NCI-H748 treated with DMSO at 0.1 percent for 48 hours (cell line): ENCODE measurements at places on chromosomes 1 and 21.
A peak's percentile ranks its signal among the peaks of the same experiment; 100 is the strongest.

- DNase-seq, result no peak
Measured at GRCh38 chr1:244915736-244916135, 51.4 kb upstream of the HNRNPU start.

- DNase-seq, result no peak
Measured at GRCh38 chr1:50420689-50421365, 2.4 kb downstream of the DMRTA2 start.

DNA sequence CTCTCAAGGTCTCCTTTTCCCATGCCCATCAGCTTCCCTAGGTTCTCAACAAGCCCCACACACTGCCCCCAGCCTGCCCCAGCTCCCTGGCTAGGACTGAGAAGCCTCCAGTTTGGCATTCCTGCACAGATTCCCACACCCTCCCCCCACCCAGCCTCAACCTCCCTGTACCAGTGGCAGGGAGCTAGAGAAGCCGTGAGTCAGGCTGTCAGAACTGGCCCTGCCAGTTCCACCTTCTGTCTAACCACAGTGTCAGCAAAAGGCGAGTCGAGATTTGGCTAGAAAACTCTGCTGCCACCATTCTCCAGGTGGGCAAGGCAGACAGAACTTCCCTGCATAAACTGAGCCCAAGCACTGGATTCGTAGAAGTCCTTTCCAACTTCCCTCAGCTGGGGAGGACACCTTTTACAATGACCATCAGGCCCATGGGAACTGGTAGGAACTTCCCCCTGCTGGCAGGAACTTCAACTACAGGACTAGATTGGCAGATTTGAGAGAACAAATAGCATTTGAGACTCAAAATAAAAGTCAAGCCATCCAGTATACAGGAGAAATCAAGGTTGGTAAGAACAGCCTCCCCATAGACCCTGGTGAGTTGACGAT lies 31.0 kb downstream of the TNNT2 start:
- peak; percentile 5 for DNase-seq

GRCh38 chr1:94440088-94440487 lies 21.9 kb downstream of the ABCD3 start:
- DNase-seq, result no peak

- DNase-seq, result no peak
Measured at GRCh38 chr1:155037043-155037442, 3.4 kb downstream of the DCST1 start.

DNA sequence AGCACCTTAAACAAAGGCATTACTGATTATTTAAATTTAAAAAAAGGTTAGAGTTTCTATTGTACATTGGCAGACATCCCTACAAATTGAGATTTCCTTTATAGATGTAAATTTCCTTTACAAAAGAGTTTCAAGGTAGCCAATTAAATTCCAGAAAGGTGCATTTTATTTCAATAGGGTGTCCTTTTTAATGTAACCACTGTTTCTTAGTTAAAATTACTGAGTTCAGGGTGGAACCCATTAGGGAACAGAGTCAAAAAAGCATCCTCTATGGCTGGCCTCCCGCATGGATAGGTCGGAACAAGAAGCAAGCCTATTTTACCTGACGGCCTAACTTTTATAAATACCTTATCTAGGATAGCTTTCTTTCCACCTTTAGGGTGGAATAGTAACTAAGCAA lies 24.4 kb downstream of the TCP10L start:
- no peak for DNase-seq

- DNase-seq, result no peak
Measured at GRCh38 chr1:181583598-181583997, 100.3 kb downstream of the CACNA1E start.

GRCh38 chr21:26844258-26845065 lies 747 bp downstream of the ADAMTS1 start:
- DNase-seq, result no peak

- no peak for DNase-seq
Measured at GRCh38 chr1:181538836-181539235, 55.5 kb downstream of the CACNA1E start.

DNA sequence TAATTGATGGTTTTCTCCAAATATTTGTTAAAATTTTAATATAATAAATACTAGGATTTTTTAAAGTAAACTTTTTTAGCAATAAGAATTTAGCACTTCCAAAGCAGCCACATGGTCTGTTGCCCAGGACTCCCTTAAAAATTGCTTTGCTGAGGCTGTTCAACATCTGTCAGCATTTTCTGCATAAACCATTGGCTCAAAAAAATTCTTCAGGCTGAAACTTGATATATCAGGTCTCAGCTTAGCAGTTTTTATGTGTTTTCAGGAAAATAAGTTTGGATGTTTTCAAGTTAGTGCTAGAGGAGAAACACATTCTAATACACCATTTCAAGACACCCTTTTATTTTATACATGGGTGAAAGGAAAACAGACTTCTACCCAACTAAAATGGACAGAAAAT lies 69.1 kb upstream of the C1orf105 start:
- no peak for DNase-seq

- DNase-seq, result no peak
Measured at GRCh38 chr1:110034040-110034450, 379 bp upstream of the STRIP1 start.

DNA sequence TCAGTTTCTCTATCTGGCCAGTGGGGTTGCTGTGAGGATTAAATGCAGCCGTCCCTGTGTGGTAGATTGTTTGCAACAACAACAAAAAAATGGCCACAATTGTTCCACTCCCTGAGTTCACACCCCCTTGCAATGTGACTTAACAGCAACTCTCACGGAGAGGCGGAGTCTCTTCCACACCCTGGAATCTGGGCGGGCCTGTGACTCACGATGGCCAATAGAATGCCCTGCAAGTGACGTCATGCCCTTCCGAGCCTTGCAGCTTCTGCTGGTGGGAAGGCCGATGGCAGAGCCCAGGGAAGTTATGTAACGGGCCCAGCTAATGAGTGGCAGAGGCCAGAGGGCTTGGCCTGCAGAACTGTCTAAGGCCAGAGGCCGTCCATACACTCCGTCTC lies 87.9 kb downstream of the RIPK4 start:
- DNase-seq, result peak; percentile 30

DNA sequence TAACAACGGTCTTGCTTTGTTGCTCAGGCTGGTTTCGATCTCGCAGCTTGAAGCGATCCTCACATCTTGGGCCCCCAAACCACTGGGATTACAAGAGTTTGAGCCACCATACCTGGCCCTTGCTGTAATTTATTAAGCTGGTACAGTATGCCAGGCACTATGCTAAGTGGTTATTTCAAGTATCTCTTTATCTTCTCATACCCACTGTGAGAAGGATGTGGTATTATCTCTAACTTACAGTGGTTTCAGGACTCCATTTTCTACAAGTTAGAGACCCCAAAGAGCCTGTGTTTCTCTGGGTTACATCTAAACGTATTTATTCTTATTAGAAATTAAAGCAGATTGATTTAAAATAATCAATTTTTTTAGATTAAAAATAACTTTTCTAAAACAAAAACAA lies 8.1 kb upstream of the ST3GAL3 start:
- no peak for DNase-seq

- peak; percentile 100 for DNase-seq
Measured at GRCh38 chr1:42420911-42421585, 34.8 kb downstream of the ZMYND12 start.

DNA sequence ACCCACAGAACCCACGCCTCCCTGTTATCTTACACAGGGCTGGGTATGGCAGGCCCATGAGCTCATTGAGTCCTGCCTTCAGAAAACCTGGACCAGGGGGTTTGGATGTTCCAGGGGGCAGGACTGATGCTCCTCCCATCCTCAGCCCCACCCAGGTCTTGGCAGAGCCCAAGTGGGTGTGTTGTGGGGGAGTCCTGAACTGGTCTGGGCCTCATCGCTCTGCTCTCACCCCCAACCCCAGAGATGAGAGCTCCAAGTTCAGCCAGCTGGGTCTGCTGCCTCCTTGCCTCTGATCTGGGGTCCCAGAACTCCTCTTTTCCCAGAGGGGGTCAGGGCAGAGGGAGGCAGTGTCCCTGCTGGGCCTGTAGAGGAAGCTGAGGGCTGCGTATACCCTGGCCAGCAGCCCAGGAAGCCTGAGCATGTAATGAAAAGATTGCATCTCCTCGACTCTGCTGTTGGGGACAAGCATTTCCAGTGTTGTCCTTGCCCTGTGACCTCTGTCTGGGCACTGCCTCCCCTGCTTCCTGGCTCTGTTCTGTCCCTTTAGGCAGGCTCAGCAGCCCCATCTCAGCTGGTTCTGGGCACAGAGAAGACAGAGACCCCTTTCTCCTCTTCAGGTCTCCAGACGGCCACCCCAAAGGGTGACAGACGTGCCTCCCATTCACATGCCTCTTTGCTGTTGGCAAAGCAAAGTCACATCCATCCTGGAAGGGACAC lies 54.7 kb upstream of the EPS8L3 start:
- no peak for DNase-seq

DNA sequence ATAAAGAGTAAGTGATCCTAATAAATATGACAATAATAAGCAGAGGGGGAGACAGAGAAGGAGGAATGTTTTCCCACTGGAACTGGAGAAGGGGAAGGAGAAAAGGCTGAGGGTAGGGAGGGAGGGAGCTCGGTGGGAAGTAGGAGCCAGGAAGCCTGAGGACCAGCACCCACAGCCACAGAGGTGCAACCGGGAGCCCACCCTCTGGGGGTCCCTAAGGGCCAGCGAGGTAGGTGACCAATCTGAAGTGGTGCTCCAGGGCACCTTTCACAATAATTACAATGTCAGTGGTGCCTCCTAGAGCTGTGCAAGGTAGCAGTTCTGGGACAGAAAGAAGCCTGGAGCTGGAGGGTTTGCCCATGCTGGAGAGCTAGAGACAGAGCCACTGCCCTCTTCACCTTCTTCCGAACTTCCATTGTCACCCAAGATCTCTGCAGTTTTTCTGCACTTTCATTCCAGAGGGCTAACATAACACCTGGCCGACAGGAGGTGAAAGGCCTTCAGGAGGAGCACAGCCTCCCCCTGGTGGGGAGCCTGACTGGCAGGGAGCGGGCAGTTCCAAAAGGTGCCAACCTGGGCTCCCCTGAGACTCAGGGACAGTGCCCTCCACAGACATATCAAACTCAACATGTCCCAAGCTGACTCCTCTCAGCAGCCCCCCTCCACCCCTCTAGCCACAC lies 4.1 kb upstream of the AHCYL1 start:
- no peak for DNase-seq

DNA sequence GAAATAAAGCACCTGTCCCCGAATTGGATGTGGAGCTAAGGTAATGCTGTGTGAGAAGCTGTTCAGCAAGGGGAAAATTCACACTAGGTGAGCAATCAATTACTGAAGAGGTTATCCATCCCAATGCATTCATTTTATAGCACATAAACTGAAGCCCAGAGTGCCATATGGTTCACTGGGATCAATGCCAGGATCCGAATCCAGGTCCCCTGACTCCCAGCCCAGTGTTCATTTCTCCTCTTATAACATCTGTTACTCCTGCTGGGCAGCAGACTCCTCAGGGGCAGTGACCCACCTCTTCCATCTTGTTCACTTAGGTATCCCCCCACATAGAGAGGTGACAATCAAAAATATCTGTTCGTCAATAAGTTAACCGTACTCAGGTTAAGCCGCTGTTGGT lies 13.2 kb upstream of the SEC16B start:
- DNase-seq, result no peak

- DNase-seq, result no peak
Measured at GRCh38 chr21:43361127-43361492, 65.8 kb downstream of the SIK1 start.

DNA sequence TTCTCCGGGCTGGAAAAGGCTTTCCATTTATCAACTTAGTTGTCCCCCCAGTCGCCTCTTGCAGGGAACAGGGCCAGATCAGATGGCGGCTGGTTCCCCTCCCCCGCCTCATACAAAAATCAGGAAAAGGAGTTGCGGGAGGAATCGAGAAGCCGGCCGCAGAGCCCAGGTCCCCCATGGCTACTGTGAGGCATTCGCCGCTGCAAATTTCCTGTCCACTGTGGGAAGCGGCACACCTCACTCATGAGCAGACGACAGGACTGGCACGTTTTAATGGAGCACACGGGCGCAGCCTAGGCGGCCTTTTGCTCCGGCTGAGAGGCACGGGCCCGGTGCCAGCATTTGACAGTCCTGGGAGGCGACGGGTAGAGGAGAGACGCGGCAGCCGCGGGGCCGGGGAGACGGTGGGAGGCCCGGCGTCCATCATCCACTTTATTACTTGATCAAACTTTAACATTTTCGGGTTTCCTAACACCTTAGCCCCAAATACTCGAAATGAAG lies 1.1 kb downstream of the GNG4 start:
- peak; percentile 29 for DNase-seq

DNA sequence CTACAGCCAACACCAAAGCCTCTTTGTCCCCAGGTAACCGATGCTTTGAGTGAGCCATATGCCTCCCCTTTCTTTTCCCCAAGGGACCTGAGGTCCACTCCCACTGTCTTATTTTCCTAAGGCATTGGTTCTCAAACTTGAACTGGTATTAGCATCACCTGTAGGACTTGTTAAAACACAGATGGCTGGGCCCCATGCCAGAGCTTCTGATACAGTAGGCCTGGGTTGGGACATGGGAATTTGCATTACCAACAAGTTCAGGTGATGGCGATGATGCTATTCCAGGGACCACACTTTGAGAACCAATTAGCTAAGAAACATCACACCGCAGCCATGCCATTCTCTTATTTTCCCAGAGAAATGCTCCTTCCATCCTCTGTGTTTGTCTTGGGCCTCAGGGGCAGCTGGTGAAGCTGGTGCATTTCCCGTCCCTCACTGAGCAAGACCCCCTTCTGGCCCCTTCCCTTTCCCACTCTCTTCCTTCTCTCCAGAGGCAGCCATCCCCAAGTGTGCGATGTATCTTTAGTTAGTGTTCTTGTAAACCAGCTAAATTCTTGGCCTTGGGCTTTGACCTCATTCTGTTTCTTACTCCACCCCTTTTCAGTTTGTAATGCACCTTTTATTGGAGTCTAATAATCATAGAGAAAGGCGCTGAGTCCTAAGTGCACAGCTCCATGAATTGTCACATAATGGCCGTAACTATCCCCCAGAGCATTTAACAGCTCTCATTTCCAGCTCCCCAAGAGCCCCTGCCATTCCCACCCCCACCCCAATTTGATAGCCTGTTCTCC lies 14.2 kb upstream of the TTC22 start:
- no peak for DNase-seq

GRCh38 chr1:9341301-9341845 lies 48.7 kb downstream of the SPSB1 start:
- no peak for DNase-seq

- DNase-seq, result no peak
Measured at GRCh38 chr1:172951730-172952365, 98.9 kb downstream of the TNFSF18 start.
